Activated CD4-positive, CD25-positive, alpha-beta regulatory T cell treated with anti-CD3 and anti-CD28 coated beads, Interleukin-2, amount 50 U/mL, for 72 hours (primary cell): ENCODE measurements at places on chromosomes 4 and X.
A peak's percentile ranks its signal among the peaks of the same experiment; 100 is the strongest.

GRCh38 chr4:182776376-182777105 lies 140.6 kb downstream of the DCTD start:
- no peak for DNase-seq

GRCh38 chr4:159060161-159060560 lies 42.7 kb upstream of the RAPGEF2 start:
- no peak for DNase-seq

- DNase-seq, result no peak
Measured at GRCh38 chrX:103187953-103188475, 26.9 kb upstream of the BEX4 start.

DNA sequence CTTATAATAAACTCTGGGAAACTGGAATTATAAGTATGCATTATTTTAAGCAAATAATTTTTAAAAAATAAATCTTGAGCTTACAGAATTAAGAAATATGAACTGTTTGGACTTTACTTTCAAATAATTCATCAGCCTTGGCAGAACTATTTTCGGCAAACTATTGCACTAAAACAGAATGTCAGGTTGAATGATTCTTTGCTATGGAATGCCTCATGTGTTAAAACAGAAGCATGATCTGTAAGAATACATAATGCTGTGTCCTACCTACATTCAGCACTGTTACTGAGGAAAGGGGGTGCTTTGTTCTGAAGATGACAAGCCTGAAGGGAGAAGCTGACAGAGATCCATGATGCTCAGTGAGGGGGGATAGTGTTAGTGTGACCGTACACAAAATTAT lies 55.6 kb upstream of the EXOC1L start:
- DNase-seq, result no peak

- peak; percentile 45 for DNase-seq
Measured at GRCh38 chrX:131677655-131678628, 134.1 kb downstream of the OR13H1 start.

GRCh38 chr4:184680698-184681097 lies 31.2 kb downstream of the PRIMPOL start:
- no peak for DNase-seq

DNA sequence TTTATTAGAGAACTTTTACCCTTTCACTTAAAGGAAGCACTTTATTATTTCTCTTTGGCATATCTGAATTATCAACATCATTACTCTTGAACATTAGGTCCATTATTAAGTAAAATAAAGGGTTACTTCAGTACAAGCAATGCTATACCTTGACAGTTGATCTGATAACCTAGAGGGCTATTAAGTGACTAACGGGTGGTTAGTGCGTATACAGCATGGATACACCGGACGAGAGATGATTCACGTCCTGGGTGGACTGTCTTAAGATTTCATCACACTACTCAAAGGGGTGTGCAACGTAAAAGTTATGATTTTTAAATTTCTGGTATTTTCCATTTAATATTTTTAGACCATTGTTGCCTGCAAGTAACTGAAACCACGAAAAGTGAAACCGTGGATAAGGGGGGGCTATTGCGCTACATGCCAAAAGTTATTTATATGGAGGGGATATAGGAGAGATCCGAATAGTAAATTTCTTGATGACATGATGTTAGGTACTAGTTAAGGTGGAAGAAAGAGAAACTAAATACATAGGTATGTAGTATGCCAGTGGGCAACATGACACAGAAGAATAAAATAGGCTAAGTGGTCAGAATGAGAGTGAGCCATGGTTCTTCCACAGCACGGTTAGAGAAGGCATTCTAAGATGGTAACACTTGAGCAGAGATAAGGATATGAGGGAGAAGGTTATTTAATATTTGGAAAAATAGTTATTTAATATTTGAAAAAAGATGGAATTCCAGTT lies 230.8 kb upstream of the ANKRD50 start:
- no peak for DNase-seq

DNA sequence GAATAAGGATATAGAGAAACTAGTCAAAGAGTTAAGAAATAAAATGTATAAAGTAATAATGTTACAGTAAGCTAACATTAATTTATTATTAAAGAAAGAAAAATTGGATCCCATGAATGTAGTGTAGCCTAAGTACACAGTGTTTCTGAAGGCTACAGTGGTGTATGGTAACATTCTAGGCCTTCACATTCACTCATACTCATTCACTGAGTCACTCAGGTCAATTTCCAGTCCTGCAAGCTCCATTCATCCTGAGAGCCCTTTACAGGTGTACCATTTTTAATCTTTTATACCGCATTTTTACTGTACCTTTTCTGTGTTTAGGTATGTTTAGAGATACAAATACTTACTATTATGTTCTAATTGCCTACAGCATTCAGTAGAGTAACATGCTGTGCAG lies 120.6 kb upstream of the AGA start:
- DNase-seq, result no peak

DNA sequence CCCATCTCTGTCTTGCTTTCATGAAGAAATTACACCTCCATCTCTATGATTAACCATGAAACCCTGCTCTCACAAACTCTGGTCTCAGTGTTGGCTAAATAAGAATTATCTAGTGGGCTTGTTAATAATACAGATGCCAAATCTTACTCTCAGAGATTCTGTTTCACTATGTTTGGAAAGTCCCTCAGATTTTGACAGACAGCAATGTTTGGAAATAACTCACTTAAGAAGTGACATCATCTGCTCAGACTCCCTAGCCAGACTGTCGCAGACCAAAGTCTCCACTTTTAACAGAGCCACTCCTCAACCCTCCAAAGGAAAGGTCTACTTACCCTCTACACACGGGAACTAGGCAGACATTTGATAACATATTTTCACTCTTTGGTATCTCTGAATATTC lies 328.5 kb upstream of the FGF16 start:
- no peak for DNase-seq

DNA sequence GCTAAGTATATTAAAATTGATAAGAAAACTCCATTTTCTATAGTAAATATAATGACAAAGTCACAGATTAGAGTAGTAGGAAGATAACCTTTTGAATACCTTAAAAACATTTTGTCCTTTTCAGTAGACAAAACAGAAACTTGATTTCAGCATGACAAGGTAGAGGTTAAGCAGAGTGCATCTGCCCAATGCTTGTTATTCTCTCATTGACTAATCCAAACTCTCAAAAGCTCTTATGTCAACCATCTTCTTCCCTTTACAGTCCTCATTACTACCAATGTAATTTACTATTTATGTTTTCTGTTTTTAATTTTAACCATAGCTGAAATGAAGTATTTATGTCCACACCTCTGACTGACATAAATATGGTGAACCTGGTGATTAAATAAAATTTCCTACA lies 11.1 kb downstream of the NIPAL1 start:
- DNase-seq, result no peak

GRCh38 chr4:173009129-173009823 lies 159.3 kb upstream of the GALNT7 start:
- no peak for DNase-seq

DNA sequence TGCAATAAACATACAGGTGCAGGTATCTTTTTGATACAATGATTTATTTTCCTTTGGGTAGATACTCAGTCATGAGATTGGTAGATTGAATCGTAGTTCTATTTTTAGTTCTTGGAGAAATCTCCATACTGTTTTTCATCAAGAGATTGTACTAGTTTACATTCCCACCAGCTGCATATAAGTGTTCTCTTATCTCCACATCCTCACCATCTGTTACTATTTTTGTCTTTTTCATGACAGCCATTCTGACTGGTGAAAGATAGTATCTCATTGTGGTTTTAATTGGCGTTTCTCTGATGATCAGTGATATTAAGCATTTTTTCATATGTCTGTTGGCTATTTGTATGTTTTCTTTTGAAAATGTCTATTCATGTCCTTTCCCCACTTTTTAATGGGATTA lies 202.2 kb downstream of the RAPGEF2 start:
- DNase-seq, result no peak

DNA sequence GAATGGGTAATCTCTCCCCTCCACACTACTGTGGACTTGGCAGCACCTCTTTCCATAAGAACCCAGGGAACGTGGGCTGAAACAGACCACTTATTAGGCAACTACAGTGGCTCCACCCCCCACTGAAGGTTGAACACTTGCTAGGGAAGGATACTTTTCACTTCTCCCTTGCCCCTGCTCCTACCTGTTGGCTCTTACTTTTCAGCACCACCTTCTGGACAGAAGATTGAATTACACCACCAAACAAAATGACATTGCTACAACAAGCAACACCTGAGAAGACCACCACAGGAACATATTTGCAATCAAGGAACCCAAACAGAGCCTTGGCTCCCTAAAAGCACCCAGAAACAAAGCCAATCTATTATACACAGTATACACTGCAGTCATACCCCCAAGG lies 132.1 kb upstream of the CXCL13 start:
- no peak for DNase-seq

DNA sequence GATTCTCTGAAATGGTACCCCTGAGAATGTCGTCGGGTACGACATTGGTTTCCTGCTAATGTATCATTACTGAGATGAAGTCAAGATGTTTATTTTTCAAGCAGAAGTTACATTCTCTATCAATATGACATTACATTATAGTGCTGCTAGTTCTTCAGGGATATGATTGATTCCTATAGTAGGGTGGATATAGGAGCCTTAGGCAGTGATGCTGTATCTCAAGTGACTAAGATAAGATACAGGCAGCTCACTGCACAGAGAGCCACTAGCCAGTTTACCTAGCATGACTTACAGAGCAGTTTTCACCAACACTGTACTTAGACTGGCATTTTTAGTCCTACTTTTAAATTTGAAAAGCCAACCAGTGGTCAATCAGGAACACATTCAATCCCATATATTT lies 154.9 kb downstream of the FANCB start:
- DNase-seq, result no peak

DNA sequence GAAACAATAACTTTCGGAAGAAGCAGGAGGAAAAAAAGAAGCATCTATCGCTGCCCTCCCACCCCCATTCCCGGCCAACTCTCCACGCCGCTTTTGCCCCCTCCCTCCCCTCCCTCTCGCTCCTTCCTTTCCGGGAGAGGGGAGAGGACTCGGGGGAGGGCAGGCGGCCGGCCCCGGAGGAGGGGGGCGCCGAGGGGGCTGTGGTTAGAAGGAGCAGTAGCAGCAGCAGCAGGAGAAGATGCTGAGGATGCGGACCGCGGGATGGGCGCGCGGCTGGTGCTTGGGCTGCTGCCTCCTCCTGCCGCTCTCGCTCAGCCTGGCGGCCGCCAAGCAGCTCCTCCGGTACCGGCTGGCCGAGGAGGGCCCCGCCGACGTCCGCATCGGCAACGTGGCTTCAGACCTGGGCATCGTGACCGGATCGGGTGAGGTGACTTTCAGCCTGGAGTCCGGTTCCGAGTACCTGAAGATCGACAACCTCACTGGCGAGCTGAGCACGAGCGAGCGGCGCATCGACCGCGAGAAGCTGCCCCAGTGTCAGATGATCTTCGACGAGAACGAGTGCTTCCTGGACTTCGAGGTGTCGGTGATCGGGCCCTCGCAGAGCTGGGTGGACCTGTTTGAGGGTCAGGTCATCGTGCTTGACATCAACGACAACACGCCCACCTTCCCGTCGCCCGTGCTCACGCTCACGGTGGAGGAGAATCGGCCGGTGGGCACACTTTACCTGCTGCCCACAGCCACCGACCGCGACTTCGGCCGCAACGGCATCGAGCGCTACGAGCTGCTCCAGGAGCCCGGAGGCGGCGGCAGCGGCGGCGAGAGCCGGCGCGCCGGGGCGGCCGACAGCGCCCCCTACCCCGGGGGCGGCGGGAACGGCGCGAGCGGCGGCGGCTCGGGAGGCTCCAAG lies 1.3 kb downstream of the PCDH7 start:
- no peak for DNase-seq

GRCh38 chr4:31054295-31054694 lies 334.1 kb downstream of the PCDH7 start:
- no peak for DNase-seq

GRCh38 chrX:1649621-1650020 lies 34.8 kb downstream of the ASMT start:
- DNase-seq, result no peak

DNA sequence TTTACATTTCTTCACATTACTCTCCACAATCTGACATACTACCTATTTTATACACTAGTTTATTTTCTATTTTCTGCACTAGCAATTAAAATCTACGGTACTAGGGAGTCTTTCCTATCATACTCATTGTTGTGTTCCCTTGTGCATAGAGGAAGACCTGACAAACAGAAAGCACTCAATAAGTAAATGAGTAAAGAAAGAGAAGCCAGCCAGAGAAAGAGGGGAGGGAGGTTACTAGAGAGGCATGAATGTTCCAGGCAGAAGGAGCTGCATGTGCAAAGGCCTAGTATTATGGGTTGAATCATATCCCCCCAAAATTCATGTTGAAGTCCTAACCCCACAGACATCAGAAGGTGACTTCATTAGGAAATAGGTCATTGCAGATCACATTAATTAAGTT lies 114.0 kb downstream of the ZAR1 start:
- DNase-seq, result no peak

DNA sequence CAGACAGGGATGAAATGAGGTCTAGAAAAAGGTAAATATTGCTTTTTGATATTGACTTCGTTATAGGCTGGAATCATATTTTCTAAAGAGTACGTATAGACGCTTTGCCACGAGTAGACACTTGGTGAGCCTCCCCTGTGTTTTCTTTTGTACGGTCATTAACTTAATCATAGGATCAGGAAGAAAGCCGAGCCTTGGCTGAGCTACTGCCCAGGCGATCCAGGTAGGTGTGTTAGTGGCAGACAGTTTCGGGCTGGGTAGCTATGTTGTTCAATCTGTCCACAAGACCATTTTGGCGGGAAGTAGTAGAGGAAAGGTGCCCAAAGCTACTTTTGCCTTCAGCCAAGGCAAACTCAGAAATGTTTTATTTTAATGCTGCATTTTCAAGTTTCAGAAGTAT lies 8.8 kb downstream of the PRDM8 start:
- no peak for DNase-seq

DNA sequence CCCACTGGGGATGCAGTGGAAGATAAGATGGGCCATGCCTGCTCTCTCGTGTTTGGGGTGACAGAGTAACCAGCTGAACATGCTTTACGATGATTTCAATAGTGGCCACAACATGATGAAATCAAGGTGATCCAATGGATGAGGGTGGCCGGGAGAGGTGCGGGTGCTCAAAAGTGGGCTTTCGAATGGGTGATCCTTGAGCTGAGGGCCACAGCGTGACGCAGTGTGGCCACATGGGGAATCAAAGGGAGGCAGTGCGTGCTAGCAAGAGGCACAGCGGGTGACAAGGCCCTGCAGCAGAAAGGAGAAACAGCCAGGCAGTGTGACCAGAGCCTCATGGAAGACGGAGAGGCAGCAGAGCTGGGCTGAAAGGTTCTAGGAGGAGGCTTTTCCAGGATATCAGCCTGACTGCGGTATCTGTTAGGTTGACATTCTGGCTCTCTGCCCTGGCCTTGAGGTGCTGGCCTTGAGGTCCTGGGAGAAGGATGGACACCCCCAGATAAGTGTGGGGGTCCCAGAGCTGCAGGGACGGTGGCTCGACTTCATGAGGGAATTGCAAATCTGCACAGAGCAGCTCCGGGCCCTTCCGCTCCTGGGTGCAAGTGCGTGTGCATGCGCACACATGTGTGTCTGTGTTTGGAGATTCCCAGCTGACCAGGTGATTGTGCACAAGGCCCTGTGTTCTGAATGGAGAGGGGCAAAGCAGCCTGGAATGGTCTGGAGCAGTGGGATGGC lies 38.0 kb upstream of the GPR78 start:
- no peak for DNase-seq
